T-cell (primary cell): ENCODE measurements at places on chromosomes 1 and 21. TPM values are rescaled to one million over a fixed set of nuclear protein-coding genes. Genes with fewer than 3 reads are reported as not detected.
A peak's percentile ranks its signal among the peaks of the same experiment; 100 is the strongest.

RGS13 gene
- total RNA-seq, result not detected

NUP210L gene
- 0.10 TPM for total RNA-seq

NTRK1 gene
- 0.64 TPM for total RNA-seq

KRTAP6-3 gene
- not detected for total RNA-seq

SH3BP5L gene
- 36.3 TPM for total RNA-seq

ARF1 gene
- 253 TPM for total RNA-seq

OPTC gene
- total RNA-seq, result not detected

CXADR gene
- total RNA-seq, result 0.95 TPM

GPR25 gene
- 6.7 TPM for total RNA-seq

TMEM51 gene
- total RNA-seq, result not detected

LENEP gene
- total RNA-seq, result not detected

GRCh38 chr1:179029321-179029759, 3.6 kb downstream of the FAM20B start:
- no peak for DNase-seq

DNA sequence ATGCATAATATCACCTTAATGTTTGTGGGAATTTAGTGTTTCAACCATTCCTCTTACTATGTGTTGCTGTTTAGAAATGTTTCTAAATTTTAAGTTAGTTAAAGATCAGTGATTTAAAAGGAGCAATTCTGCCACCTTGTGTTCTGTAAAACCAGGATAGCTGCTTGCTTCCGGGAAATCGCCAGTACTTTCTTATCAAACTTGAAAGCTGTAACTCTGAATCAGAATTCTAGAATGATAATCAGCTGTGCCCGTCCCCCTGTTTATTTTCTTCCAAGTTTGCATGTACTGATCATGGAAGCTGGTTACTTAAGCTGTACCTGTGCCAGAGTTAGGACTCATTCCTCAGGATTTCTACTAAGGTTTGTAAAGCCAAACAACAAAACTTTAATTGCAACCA, 656.4 kb downstream of the LTN1 start:
- no peak for DNase-seq

DNA sequence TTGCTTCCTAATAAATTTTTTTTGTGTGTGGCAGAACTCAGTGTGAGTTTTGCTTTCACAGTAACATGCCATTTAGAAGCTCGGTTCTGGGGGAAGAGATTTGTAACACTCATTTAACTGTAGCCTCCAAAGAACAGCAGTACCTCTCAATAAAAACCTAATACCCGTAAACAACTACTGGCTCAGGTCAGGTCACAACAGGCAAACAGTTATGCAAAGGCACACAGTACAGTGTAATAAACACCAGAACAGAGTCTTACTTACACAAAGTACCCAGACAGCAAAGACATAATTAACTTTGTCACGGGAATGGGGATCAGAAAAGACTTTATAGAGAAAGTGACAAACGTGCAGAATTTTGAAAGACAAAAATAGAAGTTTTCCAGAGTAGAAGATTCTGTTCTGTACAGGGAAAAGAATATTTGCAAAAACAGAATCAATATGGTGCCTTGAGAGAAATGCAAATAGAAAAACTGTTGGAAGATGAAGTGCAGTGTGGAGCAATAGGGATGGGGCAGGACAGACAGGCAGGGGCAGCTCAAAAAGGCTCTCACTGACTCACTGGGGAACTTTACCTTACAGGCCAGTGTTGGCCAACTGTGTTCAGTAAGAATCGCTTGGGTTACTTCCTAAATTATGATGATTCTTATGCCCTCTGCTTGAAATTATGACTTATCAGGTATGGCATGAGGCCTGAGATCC, 38.8 kb downstream of the EGLN1 start:
- DNase-seq, result no peak

DNA sequence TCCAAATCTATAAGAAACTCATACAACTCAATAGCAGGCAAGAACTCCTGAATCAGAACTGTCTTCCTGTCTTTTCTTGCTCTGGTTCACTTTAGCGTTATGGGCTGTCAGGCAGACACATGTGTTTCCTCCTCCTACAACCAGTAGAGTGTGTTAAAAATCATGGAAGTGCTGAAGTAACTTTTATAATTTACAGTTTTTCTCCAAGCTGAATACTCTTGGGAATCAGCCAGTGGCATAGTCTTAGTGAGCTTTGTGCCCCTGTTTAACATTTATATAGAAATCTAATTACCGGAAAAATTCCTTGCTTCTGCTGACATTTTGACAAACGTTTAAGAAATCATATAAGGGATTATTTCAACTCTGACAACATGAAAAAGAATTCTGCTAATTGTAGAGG, 113.1 kb upstream of the RGS18 start:
- no peak for DNase-seq

GRCh38 chr1:83548311-83548710, 450.6 kb downstream of the TTLL7 start:
- DNase-seq, result no peak

DNA sequence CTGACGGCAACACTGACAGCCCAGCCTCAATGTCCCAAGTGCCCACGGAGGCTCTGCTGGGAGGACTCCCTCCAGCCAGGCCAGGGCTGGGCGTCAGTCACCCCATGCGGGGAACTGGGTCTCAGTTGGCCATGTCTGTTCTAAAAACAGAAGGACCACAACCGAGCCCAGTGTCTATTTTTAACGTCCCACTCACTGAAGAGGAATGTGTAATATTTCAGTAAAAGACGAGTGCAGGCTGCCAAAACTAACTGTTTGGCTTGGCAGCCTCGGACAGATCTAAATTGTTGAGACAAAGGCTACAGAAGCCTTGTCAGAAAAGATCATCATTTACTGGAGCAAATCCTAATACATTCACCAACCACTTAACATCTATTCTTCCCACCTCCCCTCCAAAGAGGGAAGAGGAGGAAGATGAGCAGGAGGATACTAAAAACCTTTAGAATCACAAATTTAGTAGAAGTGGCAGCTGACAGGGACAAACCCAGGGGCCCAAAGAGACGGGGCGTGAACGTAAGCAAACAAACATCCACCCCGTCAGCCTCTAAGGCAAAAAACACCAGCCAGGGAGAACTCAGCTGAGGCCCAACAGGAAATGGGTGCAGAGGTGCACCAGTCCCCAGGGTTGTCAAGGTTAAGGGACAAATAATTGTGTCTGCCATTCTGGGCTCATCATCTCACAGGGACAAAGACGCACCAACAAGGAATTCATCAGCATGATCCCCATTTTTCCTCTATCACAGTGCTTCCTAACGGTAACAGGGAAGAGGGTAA, 18.7 kb downstream of the C1orf198 start:
- DNase-seq, result no peak

DNA sequence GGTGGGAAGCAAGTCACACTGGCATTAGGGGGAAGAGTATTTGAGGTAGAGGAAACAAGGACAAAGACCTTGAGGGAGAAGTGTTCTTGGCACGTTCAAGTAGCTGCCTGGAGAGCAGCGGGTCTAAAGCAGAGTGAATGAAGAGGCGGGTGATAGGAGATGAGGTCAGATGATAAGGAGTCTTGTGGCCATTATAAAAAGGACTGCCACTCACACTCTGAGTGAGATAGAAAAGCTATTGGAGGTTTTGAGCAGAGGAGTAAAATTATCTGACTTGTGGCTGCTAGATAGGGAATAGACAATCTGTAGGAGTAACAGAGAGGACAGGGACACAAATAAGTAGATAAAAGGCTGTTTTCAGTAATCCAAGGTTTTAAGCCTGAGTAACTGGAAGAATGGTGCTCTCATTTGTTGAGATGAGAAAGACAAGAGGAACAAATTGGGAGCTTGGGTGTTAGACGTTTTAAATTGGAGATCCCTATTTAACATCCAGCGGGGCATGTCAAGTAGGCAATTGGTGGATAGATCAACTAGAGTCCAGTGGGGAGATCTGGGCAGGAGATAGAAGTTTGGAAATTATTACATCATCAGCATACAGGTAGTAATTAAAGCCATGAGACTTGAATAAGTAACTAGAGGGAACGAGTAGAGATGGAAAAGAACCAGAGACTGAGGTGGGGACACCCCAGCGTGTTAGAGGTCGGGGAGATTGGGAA, 43.7 kb downstream of the HENMT1 start:
- no peak for DNase-seq

DNA sequence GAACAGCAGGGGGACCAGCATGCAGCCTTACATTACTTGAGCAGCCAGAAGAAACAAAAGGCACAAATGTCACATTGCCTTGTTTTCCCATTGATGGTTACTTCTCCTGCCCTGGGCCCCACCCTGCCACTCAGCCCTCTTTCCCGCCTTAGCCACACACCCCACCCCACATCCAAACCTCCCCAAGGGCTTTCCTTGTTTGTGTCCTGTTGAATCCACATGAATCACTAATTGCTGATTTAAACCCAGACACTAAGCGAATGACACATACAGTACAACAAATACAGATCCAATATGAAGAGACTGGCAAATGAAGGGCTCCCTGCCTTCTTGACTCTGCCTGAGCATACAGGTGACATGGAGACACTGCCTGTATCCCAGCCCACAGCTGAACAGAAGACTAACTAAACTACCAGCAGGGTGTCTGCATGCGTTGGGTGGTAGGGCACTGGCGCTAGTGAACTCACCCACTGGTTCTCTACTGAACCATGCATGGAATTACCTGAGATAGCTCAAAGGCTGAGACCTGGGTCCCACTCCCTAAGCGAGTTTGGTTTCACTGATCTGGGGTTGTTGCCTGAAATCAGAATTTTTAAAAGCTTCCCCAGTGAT, 3.1 kb downstream of the IGSF3 start:
- no peak for DNase-seq

DNA sequence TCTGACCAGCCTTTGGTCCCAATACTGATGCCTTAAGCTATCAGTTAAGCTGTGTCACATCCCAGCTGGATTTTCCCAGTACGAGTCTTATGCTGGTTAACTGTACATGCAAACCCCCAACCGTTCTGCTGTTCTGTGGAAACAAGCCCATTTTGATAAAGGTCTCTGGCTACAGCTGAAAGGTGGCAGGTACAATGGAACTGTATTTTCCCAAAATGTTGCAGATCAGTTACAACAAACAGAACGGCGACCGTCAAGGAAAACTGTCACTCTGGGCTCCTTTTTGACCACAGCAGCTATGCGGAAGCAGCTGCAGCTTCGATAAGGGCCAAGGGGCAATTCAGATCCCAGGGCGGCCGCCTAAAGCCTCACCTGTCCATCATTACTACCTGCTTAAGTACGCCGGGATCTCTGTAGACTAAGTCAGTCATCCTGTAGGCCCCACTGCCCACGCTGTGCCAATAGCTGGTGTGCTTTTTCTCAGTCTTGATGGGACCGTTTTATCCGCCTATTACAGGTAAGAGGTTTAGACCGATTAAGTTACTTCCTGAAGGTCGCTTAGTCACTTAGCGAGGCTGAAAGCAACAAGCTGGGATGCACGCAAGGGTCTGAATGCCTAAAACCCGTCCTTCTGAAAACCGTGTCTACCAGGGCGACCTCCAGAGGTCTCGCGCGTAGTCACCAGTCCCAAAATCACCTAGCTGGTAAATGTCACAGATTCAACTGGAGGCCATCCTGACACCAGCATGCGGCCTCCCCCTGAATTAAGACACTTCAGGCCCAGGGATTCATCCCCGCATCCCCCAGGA, 11.1 kb upstream of the RAB42 start:
- peak; percentile 42 for DNase-seq

DNA sequence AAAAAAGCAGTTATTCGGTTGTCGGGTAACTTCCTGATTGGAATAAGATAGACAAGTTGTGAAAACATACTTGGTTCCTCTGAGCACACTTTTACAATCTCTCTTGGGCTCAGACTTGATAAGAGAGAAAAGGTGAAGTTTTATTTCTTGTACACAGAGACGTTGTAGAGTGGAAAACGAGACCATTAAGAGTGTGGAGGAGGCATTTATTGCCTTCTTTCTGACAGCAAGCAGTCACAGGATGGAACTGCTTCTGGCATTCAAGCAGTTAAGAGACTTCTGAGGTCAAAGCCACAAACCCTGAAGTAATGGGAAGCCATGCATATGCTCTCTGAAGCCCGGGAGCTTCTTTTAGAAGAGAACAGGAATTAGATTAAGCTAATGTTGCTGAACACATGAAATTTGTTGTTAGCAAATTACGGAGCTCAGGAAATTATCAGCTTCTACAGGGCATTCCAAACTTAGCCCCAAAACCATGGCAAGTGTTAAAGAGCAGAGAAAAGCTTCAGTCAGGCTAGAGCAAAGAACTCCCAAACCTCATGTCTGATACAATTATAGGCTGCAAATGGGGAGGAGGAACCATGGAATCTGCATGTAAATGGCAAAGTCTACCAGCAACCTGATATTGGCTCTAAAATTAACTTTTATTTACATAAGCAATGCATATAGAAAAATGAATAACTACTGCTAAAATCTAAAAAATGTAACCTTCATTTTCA, 26.0 kb downstream of the S1PR1 start:
- no peak for DNase-seq

- no peak for DNase-seq
These were observed 40.2 kb upstream of the PRDX6 start for GRCh38 chr1:173436841-173437428.

DNA sequence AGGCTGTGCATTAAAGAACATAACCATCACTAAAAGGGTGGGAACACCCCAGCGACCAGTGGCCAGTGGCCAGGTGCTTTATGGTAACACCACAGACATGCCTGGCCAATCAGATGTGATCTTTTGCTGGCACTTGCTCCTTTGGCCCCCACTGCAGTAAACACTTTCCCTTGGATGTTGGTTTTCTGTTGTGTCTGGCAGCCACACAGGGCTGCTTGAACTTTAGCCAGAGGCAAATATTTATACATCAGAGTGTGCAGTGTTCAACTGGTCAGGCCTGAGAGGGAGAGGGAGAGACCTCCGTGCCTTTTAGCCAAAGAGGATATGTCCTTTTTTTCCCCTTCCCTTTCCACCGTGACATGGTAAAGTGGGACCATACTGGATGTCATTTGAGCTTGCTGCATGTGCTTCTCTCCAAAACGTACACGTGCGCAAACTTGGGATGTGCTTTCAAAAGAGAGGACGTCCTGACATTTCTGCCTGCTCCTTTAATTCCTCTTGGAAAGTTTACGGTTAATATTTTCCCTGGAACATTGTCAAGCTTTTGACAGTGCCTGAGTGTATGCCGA, 101.2 kb downstream of the NFIA start:
- DNase-seq, result no peak

- DNase-seq, result no peak
These were observed 911.1 kb downstream of the KCNT2 start for GRCh38 chr1:195697130-195697529.

GRCh38 chr1:205528887-205529825, 24.7 kb downstream of the CDK18 start:
- DNase-seq, result peak; percentile 84

GRCh38 chr1:150233359-150234308, 2.3 kb downstream of the ANP32E start:
- no peak for DNase-seq

DNA sequence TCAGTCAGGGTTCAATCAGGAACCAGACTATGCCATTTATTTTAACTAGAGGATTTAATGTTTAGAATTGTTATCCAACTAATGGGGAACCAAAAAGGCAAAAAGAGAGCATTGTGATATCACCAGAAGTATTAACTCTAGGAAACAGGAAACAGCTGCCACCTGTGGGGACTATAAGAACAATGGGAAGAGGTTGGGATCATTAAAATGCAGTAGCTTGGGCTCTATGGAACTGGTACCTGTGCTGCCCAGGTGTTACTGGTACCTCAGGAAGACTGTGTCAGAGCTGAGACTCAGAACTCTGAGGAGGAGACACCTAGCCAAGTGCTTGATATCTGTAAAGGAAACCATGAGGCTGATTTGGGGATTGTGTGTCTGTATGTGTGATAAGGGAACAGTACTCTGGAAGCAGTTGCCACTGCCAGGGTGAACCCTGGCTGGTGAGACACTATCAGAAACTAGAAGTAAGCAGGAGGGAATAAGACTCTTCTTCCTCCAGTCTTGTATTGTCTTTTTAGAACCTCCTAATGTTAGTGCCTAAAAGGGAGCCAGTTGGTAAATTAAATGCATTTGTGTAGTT, 49.4 kb downstream of the MAN1A2 start:
- no peak for DNase-seq

- no peak for DNase-seq
These were observed 159.2 kb downstream of the RHOU start for GRCh38 chr1:228894442-228894989.
